ENCODE measurements at places on chromosomes 11 and 22. TPM values are rescaled to one million over a fixed set of nuclear protein-coding genes. Genes with fewer than 3 reads are reported as not detected.

The ADORA2A gene
- total RNA-seq = 0.74 TPM

- DNase-seq = peak; percentile 93
Observed at GRCh38 chr11:1335811-1336761, 26.7 kb upstream of the TOLLIP start.

The LGR4 gene
- total RNA-seq = 25.1 TPM

DNA sequence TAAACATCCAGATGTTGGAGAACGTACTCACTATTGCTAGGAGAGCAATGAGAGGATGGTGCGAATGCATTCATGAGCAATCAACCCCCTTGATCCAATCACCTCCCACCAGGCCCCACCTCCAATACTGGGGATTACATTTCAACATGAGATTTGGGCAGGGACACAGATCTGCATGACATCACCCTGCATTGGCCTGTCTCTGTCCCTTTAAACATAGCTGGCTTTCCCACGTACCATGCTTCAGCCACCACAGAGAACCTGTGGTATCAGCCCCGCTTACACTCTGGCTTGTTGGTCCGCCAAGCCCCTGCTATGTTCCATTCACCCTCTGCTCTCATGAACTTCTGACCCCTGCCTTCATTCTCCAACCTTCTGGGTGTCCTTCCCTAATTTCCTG lies 157.5 kb upstream of the E2F8 start:
- no peak for DNase-seq

The CLMP gene
- 235 TPM for total RNA-seq

The MPZL2 gene
- 0.36 TPM for total RNA-seq

The APOBEC3B gene
- 0.90 TPM for total RNA-seq

DNA sequence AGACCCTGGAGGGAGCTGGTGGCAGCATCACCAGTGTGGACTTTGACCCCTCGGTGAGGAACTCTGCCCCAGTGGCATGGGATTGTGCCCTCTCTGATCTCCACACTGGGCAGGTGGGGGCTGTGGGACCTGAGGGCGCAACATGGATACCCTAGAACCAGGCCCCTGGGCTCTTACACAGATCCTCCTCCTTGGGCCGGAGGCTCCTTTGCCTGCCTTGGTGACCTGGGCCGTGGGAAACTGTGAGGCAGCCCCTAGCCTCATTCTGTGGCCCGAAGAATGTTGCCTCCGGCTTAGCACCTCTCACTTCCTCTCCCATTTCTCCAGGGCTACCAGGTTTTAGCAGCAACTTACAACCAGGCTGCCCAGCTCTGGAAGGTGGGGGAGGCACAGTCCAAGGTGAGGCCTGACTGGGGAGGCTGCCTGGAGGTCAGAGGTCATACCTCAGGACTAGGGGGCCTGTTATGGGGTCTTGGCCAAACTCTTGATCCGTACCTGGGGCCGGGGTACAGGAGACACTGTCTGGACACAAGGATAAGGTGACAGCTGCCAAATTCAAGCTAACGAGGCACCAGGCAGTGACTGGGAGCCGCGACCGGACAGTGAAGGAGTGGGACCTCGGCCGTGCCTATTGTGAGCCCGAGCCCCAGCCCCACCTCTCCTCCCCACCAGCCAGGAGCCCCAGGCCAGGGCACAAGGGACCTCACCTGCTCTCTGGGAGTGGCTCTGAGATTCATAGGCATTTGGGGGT lies 12.2 kb downstream of the ATG16L2 start:
- DNase-seq = no peak

DNA sequence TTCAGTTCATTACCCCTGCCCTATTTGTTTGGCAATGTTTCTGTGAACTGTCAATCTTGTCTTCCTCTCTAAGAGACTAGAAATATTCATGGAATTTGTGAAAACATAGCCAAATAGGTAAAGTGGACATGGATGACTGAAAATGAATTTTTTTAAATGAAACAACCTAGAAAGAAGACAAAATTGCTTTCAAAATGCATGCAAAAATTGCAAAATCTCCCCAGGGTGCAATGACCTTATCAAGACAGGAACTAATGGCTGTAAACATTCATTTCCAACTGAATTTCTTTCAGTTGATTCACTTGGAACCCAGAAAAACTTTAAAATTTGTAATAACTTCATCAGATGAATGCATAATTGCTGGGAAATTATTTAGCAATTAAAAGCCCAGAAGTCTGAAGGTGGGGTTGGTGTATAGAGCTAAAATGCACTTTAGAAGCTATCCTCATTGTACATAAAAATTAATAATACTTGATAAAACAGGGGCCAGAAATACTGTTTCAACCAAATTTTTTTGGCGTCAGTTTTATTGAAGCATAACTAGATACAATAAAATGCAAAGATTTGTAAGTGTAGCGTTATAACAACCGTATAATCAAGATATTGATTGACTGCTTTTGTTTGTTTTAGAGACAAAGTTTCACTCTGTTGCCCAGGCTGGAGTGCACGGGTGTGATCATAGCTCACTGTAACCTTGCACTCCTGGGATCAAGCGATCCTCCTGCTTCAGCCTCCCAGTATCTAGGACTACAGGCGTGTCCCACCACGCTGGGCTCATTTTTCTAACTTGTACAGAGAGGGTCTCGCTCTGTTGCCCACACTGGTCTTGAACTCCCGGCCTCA lies 27.6 kb upstream of the SLC35C1 start:
- peak; percentile 70 for DNase-seq

GRCh38 chr11:7512525-7513233 lies 1.1 kb upstream of the PPFIBP2 start:
- DNase-seq = peak; percentile 76

DNA sequence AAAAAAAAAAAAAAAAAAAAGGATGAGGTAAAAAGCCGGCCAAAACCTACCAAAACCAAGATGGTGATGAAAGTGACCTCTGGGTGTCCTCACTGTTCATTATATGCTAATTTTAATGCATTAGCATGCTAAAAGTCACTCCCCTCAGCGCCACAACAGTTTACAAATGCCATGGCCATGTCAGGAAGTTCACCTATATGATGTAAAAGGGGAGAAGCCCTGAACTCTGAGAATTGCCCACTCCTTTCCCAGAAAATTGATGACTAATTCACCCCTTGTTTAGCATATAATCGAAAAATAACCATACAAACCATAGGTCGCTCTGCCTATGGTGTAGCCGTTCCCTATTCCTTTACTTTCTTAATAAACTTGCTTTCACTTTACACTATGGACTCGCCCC lies 11.1 kb downstream of the C11orf96 start:
- no peak for DNase-seq

GRCh38 chr11:3091846-3092602 lies 34.8 kb upstream of the CARS1 start:
- DNase-seq = peak; percentile 48

- DNase-seq = no peak
Observed at GRCh38 chr11:35236667-35237003, 97.7 kb downstream of the CD44 start.

DNA sequence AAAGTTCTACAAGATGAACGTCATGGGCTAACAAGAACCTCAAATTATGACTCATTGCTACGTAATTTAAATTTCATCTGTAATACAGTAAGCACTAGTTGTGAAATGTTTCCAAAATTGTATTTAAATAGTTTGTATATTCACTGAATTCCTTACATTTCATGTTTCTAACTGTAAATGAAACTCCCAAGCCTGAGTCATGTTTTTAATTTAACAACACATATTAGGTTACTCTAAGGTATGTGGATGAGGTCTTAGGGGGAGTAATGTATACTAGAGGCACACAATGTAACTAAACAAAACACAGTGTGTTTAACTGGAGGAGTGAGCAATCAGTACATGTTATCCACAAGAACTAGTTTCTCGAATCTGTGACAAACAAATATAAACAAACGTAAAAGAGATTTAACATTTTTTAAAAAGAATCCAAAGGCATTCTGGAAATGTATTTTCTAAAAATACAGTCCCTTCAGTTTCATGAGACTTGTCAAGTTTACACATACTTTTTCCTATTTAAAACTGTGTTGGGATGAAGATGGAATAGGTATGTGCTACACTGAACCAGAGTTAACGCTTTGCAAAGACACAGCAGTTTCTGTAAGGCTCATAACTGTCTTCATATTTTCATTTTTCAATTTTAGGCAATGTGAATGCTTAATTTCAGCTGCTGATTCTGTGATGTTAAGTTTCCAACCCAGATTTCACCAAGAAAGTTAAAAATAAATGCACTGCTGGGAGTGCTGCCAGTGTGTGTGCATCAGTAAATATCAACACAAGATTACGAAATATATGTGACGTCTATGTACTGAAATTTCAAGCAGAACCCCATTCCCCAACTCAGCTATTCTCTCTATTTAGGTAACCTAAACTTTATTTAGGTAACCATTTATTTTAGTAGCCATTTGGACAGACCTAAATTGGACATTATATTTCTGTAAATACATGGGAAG lies 52.6 kb downstream of the PITPNB start:
- DNase-seq = peak; percentile 92

DNA sequence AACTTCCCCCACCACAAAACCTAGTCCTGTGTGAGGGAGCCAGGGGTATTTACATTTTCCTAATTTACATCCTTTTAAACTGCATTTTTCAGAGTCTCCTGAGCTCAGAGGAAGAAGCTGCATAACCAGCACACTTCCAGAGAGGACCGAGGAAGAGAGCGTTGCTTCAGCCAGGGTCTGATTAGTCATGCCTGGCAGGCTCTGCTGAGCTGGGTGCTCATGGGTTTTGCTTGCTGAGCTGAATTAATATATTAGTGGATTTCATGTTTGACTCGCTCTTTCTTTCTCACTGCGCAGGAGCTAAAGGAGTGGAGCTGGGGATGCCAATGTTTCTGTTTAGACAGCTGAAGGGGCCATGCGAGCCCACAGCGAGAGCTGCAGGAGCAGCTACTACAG lies 539.3 kb upstream of the B3GAT1 start:
- DNase-seq = peak; percentile 72

GRCh38 chr11:123392844-123393243 lies 37.2 kb upstream of the GRAMD1B start:
- peak; percentile 12 for DNase-seq

DNA sequence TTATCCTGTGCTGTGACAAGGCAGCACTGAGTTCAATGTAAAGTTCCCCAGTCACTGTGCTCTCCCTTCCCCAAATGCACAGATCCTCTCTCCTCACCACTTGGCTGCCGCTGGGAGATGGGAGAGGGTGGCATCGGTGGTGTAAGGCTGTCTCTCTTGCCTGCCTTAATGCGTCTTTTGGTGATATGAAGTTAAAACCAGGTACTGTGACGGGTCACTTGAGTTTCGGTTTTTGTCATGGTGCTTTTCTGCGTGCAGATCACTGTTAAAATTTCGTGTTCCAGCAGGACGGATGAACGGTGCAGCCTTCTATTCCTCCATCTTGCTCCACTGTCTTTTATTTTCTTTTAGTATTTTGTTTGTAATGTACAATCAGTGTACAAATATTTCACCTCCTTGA lies 18.6 kb downstream of the GLB1L2 start:
- no peak for DNase-seq

The SCGB2A2 gene
- not detected for total RNA-seq

DNA sequence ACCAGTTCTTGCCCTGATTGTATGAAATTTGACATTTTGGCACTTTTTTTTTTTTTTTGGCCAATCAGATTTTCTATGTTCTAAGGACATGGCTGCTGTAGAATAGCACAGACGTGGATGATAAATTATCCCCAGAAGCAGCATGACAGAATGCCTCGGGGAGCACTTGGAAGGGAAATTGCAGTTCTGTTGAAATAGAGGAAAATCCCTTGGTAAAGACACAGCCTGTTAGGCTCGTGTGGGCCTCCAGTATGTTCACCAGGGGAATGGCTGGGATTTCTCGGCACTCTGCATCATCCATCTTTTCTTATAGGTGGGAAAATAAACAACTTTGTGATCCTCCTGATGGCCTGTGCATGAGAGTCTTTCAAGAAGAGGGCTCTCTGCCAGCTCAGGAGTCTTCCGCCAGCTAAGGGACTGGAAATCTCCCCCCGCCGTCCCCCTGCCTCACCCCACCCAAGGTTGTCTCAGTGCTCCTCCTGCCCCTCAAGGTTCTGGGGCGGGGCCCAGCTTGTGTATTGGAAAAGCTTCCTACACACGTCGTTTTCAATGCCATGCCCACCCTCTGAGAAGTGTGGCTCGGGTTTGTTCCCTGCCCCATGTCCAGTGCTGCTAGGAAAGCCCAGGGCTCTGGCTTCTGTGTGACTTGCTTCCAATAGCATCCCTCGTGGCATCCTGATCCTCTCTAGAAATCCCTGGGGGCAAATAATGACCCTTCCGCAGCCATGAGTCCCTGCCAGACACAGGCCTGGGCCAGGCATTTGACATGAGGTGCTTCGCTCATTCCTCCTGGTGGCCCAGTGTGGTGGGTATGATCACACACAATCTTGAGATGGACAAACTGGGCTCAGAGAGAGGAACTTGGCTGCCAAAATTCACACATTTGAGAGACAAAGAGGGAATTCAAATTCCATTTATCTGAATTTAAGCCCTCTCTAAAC lies 70.6 kb upstream of the ATXN10 start:
- peak; percentile 72 for DNase-seq

The PIH1D2 gene
- 5.5 TPM for total RNA-seq

GRCh38 chr11:112213753-112214152 lies 12.5 kb upstream of the PTS start:
- DNase-seq = peak; percentile 52

The GGTLC3 gene
- total RNA-seq = not detected

- DNase-seq = no peak
Observed at GRCh38 chr11:75273411-75274391, 33.1 kb downstream of the TPBGL start.

DNA sequence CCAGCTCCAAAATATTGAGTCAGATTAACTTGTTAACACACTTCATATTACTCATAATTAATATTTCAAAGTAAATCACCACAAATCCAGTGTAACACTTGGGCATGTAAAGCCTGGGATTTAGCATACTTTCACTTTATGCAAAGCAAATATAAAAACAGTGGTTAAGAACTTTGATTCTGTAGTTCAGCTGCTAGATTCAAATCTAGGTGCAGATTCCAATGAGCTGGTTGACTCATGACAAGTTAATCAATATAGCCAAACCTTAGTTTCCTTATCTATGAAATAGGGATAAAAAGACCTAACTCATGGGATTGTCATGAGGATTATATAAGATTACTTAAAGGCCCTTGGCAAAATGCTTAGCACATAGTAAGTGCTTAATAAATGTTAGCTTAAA lies 45.9 kb downstream of the ARHGAP42 start:
- no peak for DNase-seq

The SMIM35 gene
- not detected for total RNA-seq

GRCh38 chr11:104332110-104332509 lies 168.2 kb upstream of the PDGFD start:
- no peak for DNase-seq

The MUC6 gene
- total RNA-seq = not detected
